ENCODE measurements at places on chromosomes 6 and 20.

- DNase-seq, result no peak
These were observed 134.9 kb downstream of the SLC23A2 start for GRCh38 chr20:4866429-4866828.

DNA sequence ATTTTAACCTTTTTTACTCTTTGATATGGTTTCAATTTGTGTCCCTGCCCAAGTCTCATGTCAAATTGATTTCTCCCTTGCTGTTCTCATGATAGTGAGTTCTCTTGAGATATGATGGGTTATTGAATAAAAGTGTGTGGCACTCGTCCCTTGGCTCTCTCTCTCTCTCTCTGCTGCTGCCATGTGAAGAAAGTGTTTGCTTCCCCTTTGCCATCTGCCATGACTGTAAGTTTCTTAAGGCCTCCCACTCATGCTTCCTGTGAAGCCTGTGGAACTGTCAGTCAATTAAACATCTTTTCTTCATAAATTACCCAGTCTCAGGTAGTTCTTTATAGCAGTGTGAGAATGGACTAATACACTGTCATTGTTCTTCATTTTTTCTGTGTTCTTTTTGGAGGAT, 48.5 kb downstream of the LIN28B start:
- no peak for DNase-seq

GRCh38 chr6:27770724-27771123, 141.5 kb downstream of the OR2B2 start:
- no peak for DNase-seq

DNA sequence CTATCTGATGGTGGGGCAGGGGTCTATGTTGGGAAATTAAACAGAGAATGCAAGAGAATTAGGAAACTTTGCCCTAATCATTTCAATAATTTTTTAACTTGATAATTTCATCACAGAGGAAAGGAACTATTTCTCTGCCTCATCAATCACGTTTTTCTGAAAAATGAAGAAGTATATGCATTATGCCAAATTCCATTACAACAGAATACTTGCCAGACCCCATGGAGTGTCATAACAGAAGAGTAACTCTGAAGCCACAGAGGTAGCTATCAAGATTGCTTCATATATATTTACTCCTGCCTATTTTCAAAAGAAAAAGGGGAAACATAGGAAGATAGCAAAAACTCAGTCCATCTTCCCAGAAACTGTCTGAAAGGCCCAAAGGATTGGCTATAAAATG, 5.7 kb upstream of the USP49 start:
- no peak for DNase-seq

DNA sequence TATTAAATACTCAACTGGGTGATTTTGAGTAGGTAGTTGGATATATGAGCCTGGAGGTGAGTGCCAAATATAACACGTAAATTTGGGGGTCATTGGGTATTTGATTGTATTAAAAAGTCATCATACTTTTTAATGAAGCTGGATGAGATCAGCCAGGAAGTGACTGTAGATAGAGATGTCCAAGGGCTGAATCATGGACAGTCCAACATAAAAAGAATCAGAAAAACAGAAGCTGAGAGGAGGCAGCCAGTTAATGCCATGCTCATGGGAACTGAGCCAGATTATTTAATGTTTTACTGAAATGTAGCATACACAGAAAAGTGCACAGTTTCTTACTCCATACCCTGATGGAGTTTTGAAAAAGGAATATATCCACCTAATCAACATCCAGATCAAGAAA, 435.5 kb upstream of the PLCB4 start:
- no peak for DNase-seq

DNA sequence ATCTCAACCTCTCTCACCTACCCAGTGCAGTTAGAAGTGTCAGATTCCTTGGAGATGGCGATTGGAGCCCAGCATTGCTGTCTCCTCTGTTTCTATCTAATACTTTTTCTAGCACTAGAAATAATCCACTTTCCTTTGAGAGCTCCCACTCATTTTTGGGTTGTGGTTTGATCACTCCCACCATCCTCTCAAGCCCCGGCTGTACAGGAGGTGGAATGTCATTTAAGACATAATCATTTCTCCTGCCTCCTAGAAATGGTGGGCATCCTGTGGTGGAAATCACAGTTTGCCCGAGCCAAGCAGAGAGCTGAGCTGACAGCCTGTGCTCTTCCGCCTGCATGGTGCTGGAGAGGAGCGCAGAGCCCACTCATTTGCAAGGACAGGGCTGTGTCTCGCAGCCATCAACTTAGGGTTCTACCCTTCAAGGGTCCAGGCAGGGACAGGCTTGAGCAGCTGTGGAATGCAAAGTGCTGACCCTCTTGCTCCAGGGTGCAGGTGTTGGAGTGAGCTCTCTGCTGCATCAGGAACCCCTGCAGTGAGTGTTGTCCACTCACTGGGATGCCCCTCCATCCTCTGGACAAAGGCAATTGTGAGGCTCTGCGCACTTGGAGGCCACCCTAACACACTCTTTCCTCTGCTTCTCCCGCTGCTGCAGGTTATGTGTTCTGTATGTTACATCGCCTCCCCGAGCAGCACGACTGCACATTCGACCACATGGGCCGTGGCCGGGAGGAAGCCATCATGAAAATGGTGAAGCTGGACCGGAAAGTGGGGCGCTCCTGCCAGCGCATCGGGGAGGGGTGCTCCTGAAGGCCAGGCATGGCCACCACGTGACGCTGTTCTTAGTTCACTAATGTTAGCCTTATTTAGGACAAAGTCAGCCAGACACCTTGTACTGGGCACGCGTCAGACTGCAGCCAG, 332.3 kb downstream of the ZFAND3 start:
- DNase-seq, result no peak

DNA sequence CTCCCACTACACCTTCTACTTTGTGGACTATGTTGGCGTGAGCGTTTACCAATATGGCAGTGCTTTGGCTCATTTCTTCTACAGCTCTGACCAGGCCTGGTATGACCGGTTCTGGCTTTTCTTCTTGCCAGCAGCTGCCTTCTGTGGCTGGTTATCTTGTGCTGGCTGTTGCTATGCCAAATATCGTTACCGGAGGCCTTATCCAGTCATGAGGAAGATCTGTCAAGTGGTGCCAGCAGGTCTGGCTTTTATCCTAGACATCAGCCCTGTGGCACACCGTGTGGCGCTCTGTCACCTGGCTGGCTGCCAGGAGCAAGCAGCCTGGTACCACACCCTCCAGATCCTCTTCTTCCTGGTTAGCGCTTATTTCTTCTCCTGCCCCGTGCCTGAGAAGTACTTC, 16.5 kb upstream of the EFHC1 start:
- DNase-seq, result no peak

Measured in stimulated activated CD8-positive, alpha-beta memory T cell treated with anti-CD3 and anti-CD28 coated beads, Interleukin-7, amount 100 ng/mL, for 4 hours (primary cell).